Aortic smooth muscle cell (primary cell): ENCODE measurements at places on chromosomes 3 and 15. TPM values are rescaled to one million over a fixed set of nuclear protein-coding genes. Genes with fewer than 3 reads are reported as not detected.

Gene CHRD
- 1.7 and 2.4 TPM in 2 replicates for total RNA-seq

Gene FBXO22
- total RNA-seq, result 40.4 and 43.8 TPM in 2 replicates

Gene SERINC4
- under 0.01 and 0.06 TPM in 2 replicates for total RNA-seq

Gene CERS3
- not detected in 2 replicates for total RNA-seq

Gene HTR3E
- not detected in 2 replicates for total RNA-seq

Gene EFCC1
- total RNA-seq, result under 0.01 TPM in 1 of 2 replicates, not detected in the other

Gene CCR1
- total RNA-seq, result under 0.01 and 0.13 TPM in 2 replicates

Gene ZPLD1
- total RNA-seq, result 0.19 and 0.26 TPM in 2 replicates

Gene IL17RD
- 0.26 and 0.56 TPM in 2 replicates for total RNA-seq

Gene RBPMS2
- under 0.01 TPM in 1 of 2 replicates, not detected in the other for total RNA-seq

Gene SLC6A20
- not detected in 2 replicates for total RNA-seq

Gene ARHGEF26
- 1.8 and 2.6 TPM in 2 replicates for total RNA-seq

Gene KIF7
- total RNA-seq, result 16.4 and 19.0 TPM in 2 replicates

Gene TNNC1
- 1.3 and 2.7 TPM in 2 replicates for total RNA-seq

Gene HYKK
- total RNA-seq, result 2.2 TPM in 2 replicates

Gene STXBP5L
- total RNA-seq, result not detected in 2 replicates

Gene A4GNT
- not detected in 2 replicates for total RNA-seq

Gene TPRG1
- 0.31 and 0.40 TPM in 2 replicates for total RNA-seq

Gene TGM4
- total RNA-seq, result 0.13 TPM in 1 of 2 replicates, not detected in the other

Gene GPR171
- total RNA-seq, result not detected in 2 replicates

Gene KBTBD13
- total RNA-seq, result not detected in 2 replicates

Gene LMAN1L
- total RNA-seq, result 0.13 and 0.25 TPM in 2 replicates

Gene PTH1R
- 0.06 and 0.13 TPM in 2 replicates for total RNA-seq

Gene GNB4
- 57.2 and 71.6 TPM in 2 replicates for total RNA-seq

Gene DNAJA4
- 2.1 and 3.0 TPM in 2 replicates for total RNA-seq

Gene IGDCC3
- total RNA-seq, result not detected in 2 replicates

Gene ITGA11
- 24.3 and 43.8 TPM in 2 replicates for total RNA-seq

Gene DUOXA1
- not detected in 2 replicates for total RNA-seq

Gene ADPRH
- 3.6 and 4.0 TPM in 2 replicates for total RNA-seq

Gene BTLA
- total RNA-seq, result 0.06 and 0.13 TPM in 2 replicates

Gene SPINT1
- 0.06 and 0.26 TPM in 2 replicates for total RNA-seq

Gene ZDHHC23
- total RNA-seq, result 3.8 and 5.4 TPM in 2 replicates

Gene COL6A5
- total RNA-seq, result not detected in 2 replicates

Gene ACP3
- not detected in 2 replicates for total RNA-seq
